A549 treated with Hydrocortisone at 1 μM for 4 hours (cell line): ENCODE measurements at places on chromosomes 2 and 18. TPM values are rescaled to one million over a fixed set of nuclear protein-coding genes. Genes with fewer than 3 reads are reported as not detected.

The NTSR2 gene
- total RNA-seq: 0.05 to 0.09 TPM in 2 of 5 replicates, not detected in the others

The SOX11 gene
- total RNA-seq: not detected in 5 replicates

The SERPINB13 gene
- not detected in 5 replicates for total RNA-seq

The CUL3 gene
- 65.2 to 78.1 TPM (median 68.8 TPM) in 5 replicates for total RNA-seq

The GPR55 gene
- total RNA-seq: not detected in 5 replicates

The REG1B gene
- not detected in 5 replicates for total RNA-seq

The FOXD4L1 gene
- total RNA-seq: 0.21 to 0.55 TPM (median 0.29 TPM) in 5 replicates

The RAPH1 gene
- 5.6 to 8.6 TPM (median 7.1 TPM) in 5 replicates for total RNA-seq

The CSRNP3 gene
- total RNA-seq: 0.01 TPM in 1 of 5 replicates, not detected in the others

The PDIA6 gene
- 343 to 368 TPM (median 358 TPM) in 5 replicates for total RNA-seq

The FSHR gene
- not detected in 5 replicates for total RNA-seq

The CCDC150 gene
- 3.6 to 6.6 TPM (median 5.3 TPM) in 5 replicates for total RNA-seq

The MAP3K19 gene
- total RNA-seq: not detected in 5 replicates

The WDR12 gene
- 48.0 to 73.0 TPM (median 67.4 TPM) in 5 replicates for total RNA-seq

The CNGA3 gene
- 0.05 TPM in 1 of 5 replicates, not detected in the others for total RNA-seq

The CCBE1 gene
- 9.7 to 14.4 TPM (median 13.0 TPM) in 5 replicates for total RNA-seq

The PAPOLG gene
- total RNA-seq: 7.6 to 10.2 TPM (median 8.3 TPM) in 5 replicates

The IL1F10 gene
- not detected in 5 replicates for total RNA-seq

The SLC40A1 gene
- total RNA-seq: 1.5 to 2.9 TPM (median 1.6 TPM) in 5 replicates

The FAM117B gene
- 1.3 to 2.5 TPM (median 1.7 TPM) in 5 replicates for total RNA-seq

The CCDC68 gene
- 3.6 to 6.3 TPM (median 4.7 TPM) in 5 replicates for total RNA-seq

The DUSP19 gene
- total RNA-seq: 0.34 to 1.1 TPM (median 0.73 TPM) in 5 replicates

The RNF152 gene
- 0.06 to 0.25 TPM (median 0.13 TPM) in 5 replicates for total RNA-seq

The ANO7 gene
- 1.7 to 2.3 TPM (median 2.1 TPM) in 5 replicates for total RNA-seq

The FTCDNL1 gene
- 2.5 to 3.8 TPM (median 3.1 TPM) in 5 replicates for total RNA-seq

The SPR gene
- 90.6 to 139 TPM (median 127 TPM) in 5 replicates for total RNA-seq

The C1QL2 gene
- total RNA-seq: 0.37 to 0.61 TPM (median 0.48 TPM) in 5 replicates

The CCDC178 gene
- total RNA-seq: not detected in 5 replicates

The MORN2 gene
- 38.3 to 42.7 TPM (median 40.6 TPM) in 5 replicates for total RNA-seq

The LYPD6 gene
- 0.06 to 0.09 TPM (median 0.08 TPM) in 5 replicates for total RNA-seq

The ERFE gene
- total RNA-seq: 5.7 to 9.7 TPM (median 8.1 TPM) in 5 replicates

The TUBA3E gene
- total RNA-seq: 3.0 to 4.6 TPM (median 4.2 TPM) in 5 replicates

The KRTCAP3 gene
- total RNA-seq: 0.45 to 1.2 TPM (median 0.62 TPM) in 5 replicates

The PPP1R1C gene
- total RNA-seq: 0.86 to 2.2 TPM (median 2.0 TPM) in 5 replicates

The OTOF gene
- 0.09 to 0.31 TPM (median 0.13 TPM) in 5 replicates for total RNA-seq

The KLHL29 gene
- 4.5 to 7.1 TPM (median 6.2 TPM) in 5 replicates for total RNA-seq

The ASPRV1 gene
- 0.22 to 0.44 TPM (median 0.25 TPM) in 5 replicates for total RNA-seq

The SPC25 gene
- 17.2 to 22.0 TPM (median 18.9 TPM) in 5 replicates for total RNA-seq

The CHRND gene
- total RNA-seq: not detected in 5 replicates

The CXCR4 gene
- total RNA-seq: 0.46 to 0.99 TPM (median 0.56 TPM) in 5 replicates

The REG3G gene
- total RNA-seq: not detected in 5 replicates

The BBS5 gene
- 4.9 to 5.8 TPM (median 5.4 TPM) in 5 replicates for total RNA-seq

The METTL21A gene
- 21.6 to 25.5 TPM (median 24.4 TPM) in 5 replicates for total RNA-seq
